ENCODE measurements at places on chromosomes 7 and 10.

DNA sequence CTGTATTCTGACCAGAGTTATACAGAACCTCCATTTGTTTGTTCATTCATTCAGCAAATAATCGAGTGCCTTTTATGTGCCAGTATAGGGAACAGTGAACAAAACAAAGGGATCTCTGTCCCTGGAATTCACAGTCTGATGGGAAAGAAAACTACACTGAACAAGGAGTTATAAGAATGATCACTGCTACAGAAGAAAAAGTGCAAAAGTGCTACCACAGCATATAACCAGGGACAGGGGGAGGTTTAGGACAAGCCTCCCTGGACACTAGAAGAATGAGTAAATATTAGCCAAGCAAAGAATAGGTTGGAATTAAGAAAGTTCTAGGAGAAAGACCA, 4.2 kb downstream of the CLDN12 start:
- DNase-seq: no peak
- H3K27ac ChIP-seq: no peak overlapping the region
- no peaks in the 10 kb centered on the region for H3K27me3 ChIP-seq
- H3K4me1 ChIP-seq: no peaks in the 10 kb centered on the region

DNA sequence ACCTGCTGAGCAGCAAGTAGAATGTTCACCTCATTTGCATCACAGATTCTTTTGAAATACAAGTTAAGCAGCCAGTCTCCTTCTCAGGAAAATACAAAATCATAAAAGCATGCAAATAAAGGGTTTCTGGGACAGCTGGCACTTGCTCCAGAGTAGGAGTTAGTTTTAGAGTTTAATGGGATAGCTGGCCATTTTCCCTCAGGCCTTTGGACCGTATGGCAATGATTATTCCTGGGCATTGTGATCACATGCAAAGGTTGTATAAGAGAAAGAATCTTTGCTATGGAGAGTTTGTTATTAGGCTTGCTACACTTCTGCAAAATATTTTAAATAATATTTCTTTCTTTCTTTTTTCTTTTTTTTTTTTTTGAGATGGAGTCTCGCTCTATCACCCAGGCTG, 240.8 kb downstream of the CDK14 start:
- no peaks in the 10 kb centered on the region for H3K27me3 ChIP-seq
- H3K4me3 ChIP-seq: no peak overlapping the region
- DNase-seq: no peak
- H3K27ac ChIP-seq: no peak overlapping the region
- H3K36me3 ChIP-seq: no peaks in the 10 kb centered on the region

DNA sequence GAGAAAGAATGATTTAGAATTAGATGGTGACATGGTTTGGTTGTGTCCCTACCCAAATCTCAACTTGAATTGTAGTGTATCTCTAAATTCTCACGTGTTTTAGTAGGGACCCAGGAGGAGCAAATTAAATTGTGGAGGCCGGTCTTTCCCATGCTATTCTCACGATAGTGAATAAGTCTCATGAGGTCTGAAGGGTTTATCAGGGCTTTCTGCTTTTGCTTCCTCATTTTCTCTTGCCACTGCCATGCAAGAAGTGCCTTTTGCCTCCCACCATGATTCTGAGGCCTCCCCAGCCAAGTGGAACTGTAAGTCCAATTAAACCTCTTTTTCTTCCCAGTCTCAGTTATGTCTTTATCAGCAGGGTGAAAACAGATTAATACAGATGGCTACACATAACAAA, 167.4 kb upstream of the SVIL start:
- H3K27me3 ChIP-seq: no peaks in the 10 kb centered on the region
- no peaks in the 10 kb centered on the region for H3K36me3 ChIP-seq
- H3K4me3 ChIP-seq: no peak overlapping the region
- peak; percentile 4 for DNase-seq

GRCh38 chr10:13528875-13529713, at the start of gene BEND7:
BEND7 (minus strand) TSS chr10:13529014; CDS start chr10:13528533, 481 bp downstream.
- DNase-seq: peak; percentile 47
- peak within 1 kb of the TSS; percentile 90 for H3K27ac ChIP-seq
- H3K36me3 ChIP-seq: no peaks in the 10 kb centered on the region
- H3K4me1 ChIP-seq: peaks cover 5% of the 10 kb centered on the region
- peak within 1 kb of the TSS; percentile 55 for H3K4me3 ChIP-seq
- H3K27me3 ChIP-seq: no peaks in the 10 kb centered on the region

DNA sequence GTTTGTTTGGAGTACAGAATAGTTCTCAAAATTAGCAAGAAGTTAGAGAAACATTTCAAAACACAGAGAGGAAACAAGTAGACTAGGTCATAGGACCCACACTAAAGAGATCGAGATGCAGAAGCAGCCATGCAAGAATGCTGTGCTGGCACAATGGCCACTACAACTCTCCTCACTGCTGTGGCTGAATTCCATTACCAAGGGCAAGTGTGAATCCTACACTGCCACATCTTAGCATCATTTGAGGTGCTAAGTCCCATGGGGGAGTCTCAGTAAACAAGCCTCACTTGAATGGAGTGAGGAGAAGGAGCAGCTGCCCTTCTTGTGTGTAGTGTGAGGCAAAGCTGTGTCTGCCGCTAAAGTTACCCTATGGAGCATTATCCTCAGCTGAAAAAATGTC, 56.7 kb downstream of the PCLO start:
- H3K27me3 ChIP-seq: no peaks in the 10 kb centered on the region
- no peak overlapping the region for H3K4me3 ChIP-seq
- no peak for DNase-seq
- no peak overlapping the region for H3K27ac ChIP-seq
- H3K36me3 ChIP-seq: no peaks in the 10 kb centered on the region

- H3K4me3 ChIP-seq: no peak overlapping the region
- no peak overlapping the region for H3K27ac ChIP-seq
- no peaks in the 10 kb centered on the region for H3K36me3 ChIP-seq
- no peaks in the 10 kb centered on the region for H3K27me3 ChIP-seq
- no peaks in the 10 kb centered on the region for H3K4me1 ChIP-seq
- no peak for DNase-seq
Measured at GRCh38 chr10:129604333-129605032, 137.4 kb downstream of the MGMT start.

GRCh38 chr7:157622000-157622399, 285.2 kb downstream of the DNAJB6 start:
- H3K27me3 ChIP-seq: no peaks in the 10 kb centered on the region
- no peaks in the 10 kb centered on the region for H3K36me3 ChIP-seq
- no peak for DNase-seq
- no peak overlapping the region for H3K27ac ChIP-seq
- H3K4me3 ChIP-seq: no peak overlapping the region

DNA sequence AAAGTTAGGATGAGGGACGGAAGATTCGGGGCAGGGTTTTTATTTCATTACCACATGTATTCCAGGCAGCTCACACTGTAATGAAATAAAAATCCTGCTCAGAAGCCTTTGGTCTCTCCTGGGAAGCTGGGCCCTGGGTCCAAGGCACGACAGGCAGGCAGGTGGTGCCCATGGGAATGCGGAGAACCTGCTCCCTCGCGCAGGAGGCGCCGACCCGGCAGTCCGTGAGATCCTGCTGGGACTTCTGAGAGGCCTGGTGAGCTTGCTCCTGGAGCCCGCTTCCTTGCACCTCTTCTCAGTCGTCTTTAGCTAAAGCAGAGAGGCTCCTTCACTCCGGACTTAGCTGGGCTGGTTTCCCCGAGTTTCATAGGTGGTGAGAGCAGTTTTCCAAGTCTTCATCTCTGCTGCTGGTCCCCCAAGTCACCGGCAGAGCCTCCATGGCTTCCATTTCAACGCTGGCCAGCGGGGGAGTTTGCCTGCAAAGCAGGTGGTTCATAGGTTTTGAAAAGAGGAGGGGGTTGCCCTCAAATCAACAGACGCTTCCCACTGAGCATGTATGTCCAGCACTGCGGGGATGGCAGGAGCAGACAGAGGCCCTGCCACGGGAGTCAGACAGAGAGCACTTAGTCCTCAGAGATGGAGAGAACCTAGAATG, 24.5 kb downstream of the IL15RA start:
- no peak overlapping the region for H3K27ac ChIP-seq
- no peaks in the 10 kb centered on the region for H3K4me1 ChIP-seq
- H3K4me3 ChIP-seq: no peak overlapping the region
- DNase-seq: no peak
- no peaks in the 10 kb centered on the region for H3K27me3 ChIP-seq

- no peak overlapping the region for H3K27ac ChIP-seq
- DNase-seq: no peak
- no peaks in the 10 kb centered on the region for H3K4me1 ChIP-seq
- H3K4me3 ChIP-seq: no peak overlapping the region
- H3K36me3 ChIP-seq: no peaks in the 10 kb centered on the region
- no peaks in the 10 kb centered on the region for H3K27me3 ChIP-seq
Measured at GRCh38 chr10:78177491-78178185, 144.0 kb downstream of the RPS24 start.

GRCh38 chr7:83178066-83178465, 15.4 kb upstream of the PCLO start:
- no peak overlapping the region for H3K27ac ChIP-seq
- H3K27me3 ChIP-seq: no peaks in the 10 kb centered on the region
- no peak for DNase-seq

- no peaks in the 10 kb centered on the region for H3K36me3 ChIP-seq
- H3K4me3 ChIP-seq: no peak overlapping the region
- H3K4me1 ChIP-seq: no peaks in the 10 kb centered on the region
Measured at GRCh38 chr7:22256541-22257096, 100.3 kb downstream of the RAPGEF5 start.

DNA sequence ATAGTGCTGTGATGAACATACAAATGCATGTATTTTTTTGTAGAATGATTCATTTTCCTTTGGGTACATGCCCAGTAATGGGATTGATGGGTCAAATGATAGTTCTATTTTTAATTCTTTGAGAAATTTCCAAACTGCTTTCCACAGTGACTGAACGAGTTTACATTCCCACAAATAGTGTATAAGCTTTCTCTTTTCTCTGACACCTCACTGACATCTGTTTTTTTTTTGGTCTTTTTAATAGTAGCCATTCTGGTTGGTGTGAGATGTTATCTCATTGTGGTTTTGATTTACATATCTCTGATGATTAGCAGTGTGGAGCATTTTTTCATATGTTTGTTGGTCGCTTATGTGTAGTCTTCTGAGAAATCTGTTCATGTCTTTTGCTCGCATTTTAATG, 195.0 kb upstream of the AGK start:
- no peaks in the 10 kb centered on the region for H3K36me3 ChIP-seq
- no peaks in the 10 kb centered on the region for H3K4me1 ChIP-seq
- no peak for DNase-seq

GRCh38 chr7:108263425-108263824, 133.3 kb upstream of the LAMB4 start:
- H3K27me3 ChIP-seq: no peaks in the 10 kb centered on the region
- DNase-seq: no peak
- no peaks in the 10 kb centered on the region for H3K4me1 ChIP-seq
- no peaks in the 10 kb centered on the region for H3K36me3 ChIP-seq
- H3K4me3 ChIP-seq: no peak overlapping the region
- H3K27ac ChIP-seq: no peak overlapping the region

DNA sequence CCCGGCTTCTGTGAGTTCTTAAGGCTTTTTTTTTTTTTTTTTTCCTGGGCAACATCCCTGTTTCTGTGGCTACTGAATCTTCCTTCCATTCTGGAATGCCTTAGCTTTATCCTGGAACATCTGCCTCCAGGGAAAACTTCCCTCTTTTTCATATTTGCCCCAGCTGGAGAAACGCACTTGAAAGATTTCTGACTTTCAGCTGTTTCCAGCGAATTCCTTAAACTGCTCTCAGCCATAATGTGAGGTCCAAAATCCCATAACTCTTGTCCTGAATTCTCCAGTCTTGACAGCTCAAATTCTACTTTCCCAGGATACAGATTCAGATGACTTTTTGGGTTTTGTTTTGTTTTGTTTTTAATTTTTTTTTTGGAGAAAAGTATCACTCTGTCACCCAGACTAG, 263.6 kb upstream of the AUTS2 start:
- DNase-seq: no peak
- no peaks in the 10 kb centered on the region for H3K36me3 ChIP-seq
- H3K27me3 ChIP-seq: no peaks in the 10 kb centered on the region
- no peak overlapping the region for H3K4me3 ChIP-seq
- H3K4me1 ChIP-seq: no peaks in the 10 kb centered on the region
- H3K27ac ChIP-seq: no peak overlapping the region

GRCh38 chr10:108301002-108301401, 1136.5 kb upstream of the SORCS1 start:
- no peak overlapping the region for H3K27ac ChIP-seq
- no peak overlapping the region for H3K4me3 ChIP-seq
- no peaks in the 10 kb centered on the region for H3K27me3 ChIP-seq
- no peaks in the 10 kb centered on the region for H3K4me1 ChIP-seq
- no peak for DNase-seq
- H3K36me3 ChIP-seq: no peaks in the 10 kb centered on the region

DNA sequence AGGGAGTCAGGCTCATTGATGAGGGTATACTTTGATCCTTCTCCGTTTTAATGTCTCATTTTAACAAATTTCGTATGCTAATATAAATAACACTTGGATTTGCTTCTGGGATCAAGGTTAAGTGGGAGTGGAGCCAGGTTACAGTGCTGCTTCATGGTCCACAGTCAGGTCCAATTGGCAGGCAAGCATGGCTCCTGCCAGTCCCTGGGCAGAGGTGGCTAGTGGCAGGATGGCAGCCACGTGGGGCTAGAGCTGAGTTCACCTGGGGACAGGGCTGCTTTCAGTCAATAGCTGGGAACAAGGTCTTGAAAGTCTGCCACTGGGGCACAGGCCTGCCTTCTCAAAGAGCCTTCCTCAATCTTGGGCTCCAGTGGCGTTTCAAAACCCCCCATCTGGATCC, 16.0 kb upstream of the VWA2 start:
- no peaks in the 10 kb centered on the region for H3K4me1 ChIP-seq
- H3K27ac ChIP-seq: no peak overlapping the region
- H3K36me3 ChIP-seq: peaks cover 2% of the 10 kb centered on the region

GRCh38 chr10:80924063-80924952, 386.6 kb downstream of the SH2D4B start:
- no peaks in the 10 kb centered on the region for H3K4me1 ChIP-seq
- H3K27me3 ChIP-seq: no peaks in the 10 kb centered on the region
- H3K36me3 ChIP-seq: no peaks in the 10 kb centered on the region
- no peak overlapping the region for H3K27ac ChIP-seq
- DNase-seq: peak; percentile 26

GRCh38 chr10:104288355-104288754, 19.4 kb downstream of the GSTO2 start:
- no peaks in the 10 kb centered on the region for H3K27me3 ChIP-seq
- H3K4me1 ChIP-seq: no peaks in the 10 kb centered on the region
- H3K27ac ChIP-seq: no peak overlapping the region
- DNase-seq: no peak
- H3K4me3 ChIP-seq: no peak overlapping the region

- no peak overlapping the region for H3K4me3 ChIP-seq
- no peak overlapping the region for H3K27ac ChIP-seq
- no peaks in the 10 kb centered on the region for H3K4me1 ChIP-seq
- DNase-seq: no peak
- H3K36me3 ChIP-seq: no peaks in the 10 kb centered on the region
Measured at GRCh38 chr7:24910551-24911212, 69.3 kb downstream of the OSBPL3 start.

DNA sequence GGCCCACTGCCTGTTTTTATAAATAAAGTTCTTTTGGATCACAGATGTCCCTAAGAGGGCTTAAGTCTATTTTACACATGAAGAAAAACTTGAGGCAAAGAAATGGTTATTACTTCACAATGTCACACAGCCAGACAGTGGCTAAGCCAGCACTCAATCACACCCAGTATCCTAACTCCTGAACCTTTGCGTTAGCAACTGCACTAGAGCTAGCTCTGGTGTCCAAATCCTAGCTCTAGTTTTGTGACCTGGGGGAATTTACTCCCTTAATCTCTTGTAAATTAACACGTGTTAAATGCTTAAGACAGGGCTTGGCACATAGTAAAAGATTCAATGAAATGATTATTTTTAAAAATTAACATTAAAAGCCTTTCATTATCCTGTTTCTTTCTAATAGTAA, 49.0 kb upstream of the TPK1 start:
- no peak overlapping the region for H3K27ac ChIP-seq
- DNase-seq: no peak
- no peak overlapping the region for H3K4me3 ChIP-seq
- no peaks in the 10 kb centered on the region for H3K36me3 ChIP-seq
- H3K4me1 ChIP-seq: no peaks in the 10 kb centered on the region
